Stimulated activated CD8-positive, alpha-beta memory T cell treated with anti-CD3 and anti-CD28 coated beads, Interleukin-7, amount 100 ng/mL, for 1 hour (primary cell): ENCODE measurements at places on chromosomes 2 and 18.

- DNase-seq: no peak
These were observed 10.7 kb downstream of the ERCC3 start for GRCh38 chr2:127283275-127283674.

GRCh38 chr2:72132981-72133720 lies 14.5 kb downstream of the CYP26B1 start:
- DNase-seq: no peak

DNA sequence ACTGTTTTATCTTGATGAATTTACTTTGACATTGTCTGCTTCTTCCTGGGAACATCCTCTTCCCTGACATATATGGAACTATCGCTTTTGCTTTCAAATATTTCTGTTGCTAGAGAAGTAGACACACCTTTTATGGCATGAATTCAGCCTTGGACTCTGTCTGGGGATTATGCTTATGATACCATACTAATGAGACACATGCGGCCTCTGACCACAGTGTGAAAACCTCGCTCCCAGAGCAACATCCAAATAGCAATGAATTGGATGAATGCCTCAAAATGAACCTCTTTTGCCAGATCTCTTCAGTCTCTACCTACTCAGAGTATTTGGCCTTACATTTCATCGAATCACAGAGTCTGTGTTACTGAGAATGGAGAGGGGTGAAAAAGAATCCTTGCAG lies 70.9 kb downstream of the PIEZO2 start:
- DNase-seq: no peak

DNA sequence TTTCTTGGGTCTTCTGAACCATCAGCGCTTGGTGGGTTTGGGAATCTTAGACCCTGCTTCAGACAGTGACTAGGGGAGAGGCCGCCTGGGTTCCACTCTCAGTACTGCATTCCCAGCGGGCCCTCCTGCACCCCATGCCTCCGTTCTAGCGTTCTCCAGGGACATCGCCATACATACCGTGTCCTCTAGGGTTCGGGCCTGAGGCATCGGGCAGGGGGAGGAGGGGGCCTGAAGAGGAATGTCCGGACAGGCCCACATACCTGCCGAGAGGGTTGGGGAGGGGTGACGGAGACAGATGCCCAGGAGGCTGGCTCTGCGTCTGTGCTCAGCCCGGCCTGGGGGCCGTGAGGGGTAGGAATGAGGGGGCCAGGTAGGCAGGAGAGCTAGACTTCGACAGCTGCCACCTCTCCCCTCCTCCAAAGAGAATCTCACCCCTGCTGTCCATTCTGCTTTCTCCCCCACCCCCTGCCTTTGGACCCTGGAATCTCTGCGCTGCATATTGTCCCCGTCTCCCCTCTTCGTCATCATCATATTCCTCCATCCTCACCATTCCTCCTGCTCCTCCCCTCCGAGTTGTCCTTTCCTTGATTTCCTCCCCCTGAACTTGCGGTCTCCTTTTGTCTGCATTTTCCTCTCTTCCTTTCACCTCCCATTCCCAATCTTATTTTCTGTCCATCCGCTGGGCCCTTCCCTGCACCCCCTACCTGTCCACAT lies 7.8 kb upstream of the WNT10A start:
- DNase-seq: no peak

- no peak for DNase-seq
These were observed 573.5 kb upstream of the CNTNAP5 start for GRCh38 chr2:123451542-123451941.
